ENCODE measurements at places on chromosomes 5 and 9. TPM values are rescaled to one million over a fixed set of nuclear protein-coding genes. Genes with fewer than 3 reads are reported as not detected.
A peak's percentile ranks its signal among the peaks of the same experiment; 100 is the strongest.

The ZNF483 gene
- 9.0 TPM for total RNA-seq

The N4BP3 gene
- total RNA-seq = 2.9 TPM

The C5orf34 gene
- 1.9 TPM for total RNA-seq

DNA sequence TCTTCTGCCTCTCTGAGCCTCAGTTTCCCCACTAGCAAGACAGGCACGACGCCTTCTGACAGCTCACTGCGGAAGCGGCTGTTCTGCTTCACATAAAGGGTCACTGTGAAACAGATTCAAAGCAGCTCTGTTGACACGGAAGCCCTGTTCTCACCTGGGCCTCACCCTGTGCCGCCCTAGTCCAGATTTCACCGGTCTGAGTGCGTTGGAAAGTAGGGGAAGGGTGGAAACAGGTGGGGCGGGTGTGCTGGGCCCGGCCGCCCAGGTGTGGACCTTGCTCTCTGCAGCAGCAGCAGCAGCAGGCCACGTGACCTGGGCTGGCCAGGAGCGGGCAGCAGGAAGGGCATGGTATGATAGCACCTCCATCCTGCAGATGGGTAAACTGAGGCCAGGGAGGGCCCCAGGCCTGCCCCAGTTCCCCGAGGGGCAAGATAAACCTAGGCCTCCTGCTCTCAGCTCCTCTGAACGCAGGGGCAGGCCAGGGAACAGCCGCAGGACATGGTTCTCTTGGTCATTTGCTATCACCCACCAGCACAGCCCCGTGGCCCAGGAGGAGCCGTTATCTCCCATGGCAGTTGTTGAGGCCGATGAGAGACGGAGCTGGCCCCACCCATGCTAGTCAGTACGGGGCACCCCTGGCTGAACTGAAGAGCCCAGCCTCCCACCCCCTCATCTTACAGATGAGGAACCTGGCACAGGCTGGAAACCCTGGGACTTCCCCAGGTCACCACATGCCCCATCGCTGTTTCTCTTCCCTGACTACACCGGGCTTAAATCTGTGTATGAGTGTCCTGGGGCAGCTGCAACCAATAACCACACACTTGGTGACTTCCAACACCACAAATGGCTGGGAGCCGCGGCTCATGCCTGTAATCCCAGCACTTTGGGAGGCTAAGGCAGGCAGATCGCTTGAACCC is 12.1 kb downstream of the PTGES2 start:
- peak; percentile 81 for DNase-seq

GRCh38 chr5:139588962-139589361 is 27.8 kb downstream of the UBE2D2 start:
- DNase-seq = no peak

- DNase-seq = no peak
These were observed 17.3 kb downstream of the CORO2A start for GRCh38 chr9:98175028-98175569.

DNA sequence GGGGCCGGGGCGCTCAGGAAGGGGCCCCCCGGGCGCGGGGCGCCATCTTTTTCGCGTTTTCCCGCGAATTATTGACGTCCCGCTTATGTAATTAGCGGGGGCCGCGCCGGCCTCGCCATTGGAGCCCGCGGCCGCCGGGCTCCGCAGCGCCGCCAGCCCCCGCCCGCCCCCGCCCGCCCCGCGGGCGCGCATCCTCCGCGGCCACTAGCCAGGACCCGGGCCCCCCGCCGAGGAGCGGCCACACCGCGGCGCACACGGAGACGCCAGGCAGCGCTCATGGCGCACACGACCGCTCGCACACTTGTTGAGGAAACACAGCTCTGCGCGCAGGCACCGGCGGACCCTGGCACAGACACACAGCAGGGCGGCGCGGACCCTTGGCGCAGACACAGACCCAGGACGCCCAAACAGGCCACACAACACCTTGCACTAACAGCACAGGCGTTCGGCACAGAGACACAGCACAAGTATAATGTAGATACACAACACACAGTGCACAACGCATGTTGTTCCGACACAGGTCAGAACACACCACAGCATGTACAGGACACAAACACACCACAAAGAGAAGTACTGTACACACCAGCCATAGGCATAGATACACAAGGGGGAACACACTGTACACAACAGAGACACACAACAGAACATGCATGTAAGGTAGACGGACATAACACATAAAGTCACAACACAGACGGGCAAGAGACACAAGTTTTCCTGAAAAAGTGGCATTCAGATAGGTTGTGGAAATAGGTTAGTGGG is 467 bp upstream of the PHF19 start:
- DNase-seq = peak; percentile 93

DNA sequence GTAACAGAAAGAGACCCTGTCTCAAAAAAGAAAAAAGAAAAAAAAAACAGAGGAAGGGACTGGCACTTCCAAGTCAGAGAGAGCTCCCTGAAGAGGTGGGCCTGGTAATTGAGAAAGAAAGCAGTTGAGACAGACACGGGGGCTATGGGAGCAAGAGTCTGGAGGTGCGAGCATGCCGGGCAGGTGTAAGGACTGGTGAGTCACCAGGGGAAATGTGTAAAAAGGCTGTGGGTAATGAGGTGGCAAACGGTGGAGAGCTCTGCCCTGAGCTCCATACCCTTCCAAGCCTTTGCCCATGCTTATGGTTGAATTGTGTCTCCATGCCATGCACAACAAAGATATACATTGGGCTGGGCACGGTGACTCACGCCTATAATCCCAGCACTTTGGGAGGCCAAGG is 18.0 kb upstream of the JADE2 start:
- peak; percentile 8 for DNase-seq

DNA sequence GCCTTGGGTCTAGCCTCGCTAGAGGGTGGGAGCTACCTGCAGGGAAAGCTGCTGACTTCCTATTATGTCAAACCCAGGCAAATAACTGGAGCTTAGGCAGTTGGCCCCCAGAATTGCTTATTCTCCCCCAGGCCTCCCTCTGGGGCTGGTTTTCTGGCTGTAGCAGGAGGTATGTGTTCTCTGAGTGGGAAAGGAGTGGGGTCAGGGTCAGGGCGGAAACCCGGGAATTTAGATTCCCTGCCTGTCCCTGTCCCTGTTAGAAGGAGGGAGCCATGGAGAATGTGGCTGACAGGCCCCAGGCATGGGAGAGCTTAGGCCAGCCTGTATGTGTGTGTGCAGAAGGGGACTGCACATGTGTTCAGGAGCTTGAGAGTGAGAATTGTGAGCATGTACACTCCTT is 13.6 kb upstream of the CXXC5 start:
- peak; percentile 65 for DNase-seq

GRCh38 chr5:66426259-66427138 is 169.7 kb upstream of the MAST4 start:
- no peak for DNase-seq

DNA sequence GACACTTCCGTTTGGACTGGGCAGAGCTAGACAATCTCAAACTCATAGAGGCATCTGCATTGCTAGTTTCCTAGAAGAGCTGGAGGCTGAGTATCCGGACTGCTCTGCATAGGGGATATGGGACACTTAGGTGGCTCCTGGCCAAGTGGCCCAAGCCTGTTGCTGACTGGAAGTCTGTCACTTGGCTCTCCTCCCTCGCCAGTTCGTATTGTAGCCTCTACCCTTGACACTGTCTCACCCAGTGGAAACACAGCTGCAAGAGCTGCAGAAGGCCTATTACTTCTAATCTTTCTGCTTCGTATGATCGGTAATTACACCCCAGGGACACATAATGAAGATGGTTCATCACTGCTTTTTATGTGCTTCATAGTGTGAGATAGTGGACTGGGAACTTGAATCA is 34.7 kb downstream of the ITGA1 start:
- DNase-seq = peak; percentile 82

- DNase-seq = no peak
These were observed 4.7 kb downstream of the SPTAN1 start for GRCh38 chr9:128556926-128557634.

Data from spleen (tissue), 13 donors.